ENCODE measurements at places on chromosomes 12 and 14. TPM values are rescaled to one million over a fixed set of nuclear protein-coding genes. Genes with fewer than 3 reads are reported as not detected.
A peak's percentile ranks its signal among the peaks of the same experiment; 100 is the strongest.

The GPR68 gene
- 0.35 TPM for total RNA-seq

The ESR2 gene
- total RNA-seq: 0.08 TPM

DNA sequence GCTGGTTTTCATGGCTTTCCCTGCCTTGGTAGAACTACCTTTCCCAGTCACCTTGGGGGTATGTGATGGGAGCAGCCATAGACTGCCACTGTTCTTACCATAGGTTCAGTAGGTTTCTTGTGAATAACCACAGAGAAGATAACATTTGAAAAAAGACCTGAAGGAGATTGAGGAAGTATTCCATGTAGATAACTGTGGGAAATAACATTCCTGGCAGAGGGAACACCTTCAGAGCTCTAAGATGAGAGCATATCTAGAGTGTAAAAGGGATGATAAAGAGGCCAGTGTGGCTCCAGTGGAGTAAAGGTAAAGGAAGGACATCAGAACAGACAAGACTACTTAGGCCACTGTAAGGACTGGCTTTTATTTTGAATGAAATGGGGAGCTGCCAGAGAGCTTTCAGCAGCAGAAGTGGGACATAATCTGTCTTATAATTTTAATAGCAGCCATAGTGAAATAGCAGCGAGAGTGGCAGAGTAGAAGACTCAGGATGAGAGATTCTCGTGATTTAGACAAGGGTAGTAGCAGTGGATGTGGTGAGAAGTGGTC is 82.6 kb upstream of the KCNH3 start:
- no peak overlapping the region for H3K4me3 ChIP-seq
- H3K36me3 ChIP-seq: no peaks in the 10 kb centered on the region
- DNase-seq: no peak
- H3K27me3 ChIP-seq: no peaks in the 10 kb centered on the region
- 0 out of 2 replicates have a peak overlapping the region, but pooled peaks have one; percentile 63 for H3K27ac ChIP-seq

- H3K4me1 ChIP-seq: peaks cover 9% of the 10 kb centered on the region
- no peak overlapping the region for H3K27ac ChIP-seq
- no peak for DNase-seq
- H3K36me3 ChIP-seq: no peaks in the 10 kb centered on the region
- no peak overlapping the region for H3K4me3 ChIP-seq
Observed at GRCh38 chr14:62451221-62451620, 594.0 kb downstream of the KCNH5 start.
